ENCODE measurements at places on chromosomes 7 and 10.
A peak's percentile ranks its signal among the peaks of the same experiment; 100 is the strongest.

DNA sequence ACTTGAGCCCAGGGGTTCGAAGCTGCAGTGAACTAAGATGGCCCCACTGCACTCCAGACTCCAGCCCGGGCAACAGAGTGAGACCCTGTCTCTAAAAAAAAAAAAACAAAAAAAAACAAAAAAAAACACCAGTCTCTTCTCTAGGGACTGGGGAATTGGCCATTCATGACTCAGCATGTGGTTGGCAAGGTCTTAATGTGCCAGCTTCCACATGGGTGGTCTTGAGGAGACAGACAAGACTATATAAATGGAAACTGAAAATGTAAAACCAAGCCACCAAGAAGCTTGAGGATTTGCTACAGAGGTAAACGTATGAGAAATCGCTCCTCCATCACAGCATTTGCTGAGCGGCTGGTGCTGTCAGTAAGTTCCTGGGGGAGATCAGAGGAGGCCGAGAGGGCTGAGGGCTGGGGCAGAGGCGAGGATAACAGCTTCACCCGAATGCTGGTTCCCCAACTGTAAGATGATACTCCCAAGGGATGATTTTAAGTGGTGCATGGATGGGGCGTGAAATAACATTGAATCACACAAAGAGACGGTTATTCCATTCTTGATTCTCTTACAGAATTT, 128.7 kb downstream of the C10orf105 start:
- DNase-seq, result no peak

- DNase-seq, result no peak
These were observed 142.2 kb downstream of the PLPP4 start for GRCh38 chr10:120599200-120599724.

GRCh38 chr7:111074748-111075146, 16.2 kb upstream of the LRRN3 start:
- DNase-seq, result no peak

DNA sequence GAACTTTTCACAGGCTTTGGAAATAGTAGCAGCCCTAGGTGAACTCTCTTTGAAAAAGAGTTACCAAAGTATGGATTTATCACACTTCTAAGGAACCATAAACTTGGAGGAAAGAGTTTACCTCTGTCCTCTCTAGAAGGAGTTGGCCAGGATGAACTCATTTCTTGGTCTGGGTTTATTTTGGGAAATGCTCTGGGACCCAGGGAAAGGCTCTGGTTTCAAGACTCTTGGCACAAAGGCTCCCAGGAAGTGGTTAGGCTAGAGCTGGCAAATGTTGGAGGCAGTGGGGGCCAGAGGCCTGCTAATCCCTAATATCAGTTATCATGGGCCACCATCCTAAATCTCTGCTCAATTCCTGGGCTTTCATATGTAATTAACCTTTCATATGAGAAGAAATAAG, 36.3 kb upstream of the CDK6 start:
- DNase-seq, result no peak

DNA sequence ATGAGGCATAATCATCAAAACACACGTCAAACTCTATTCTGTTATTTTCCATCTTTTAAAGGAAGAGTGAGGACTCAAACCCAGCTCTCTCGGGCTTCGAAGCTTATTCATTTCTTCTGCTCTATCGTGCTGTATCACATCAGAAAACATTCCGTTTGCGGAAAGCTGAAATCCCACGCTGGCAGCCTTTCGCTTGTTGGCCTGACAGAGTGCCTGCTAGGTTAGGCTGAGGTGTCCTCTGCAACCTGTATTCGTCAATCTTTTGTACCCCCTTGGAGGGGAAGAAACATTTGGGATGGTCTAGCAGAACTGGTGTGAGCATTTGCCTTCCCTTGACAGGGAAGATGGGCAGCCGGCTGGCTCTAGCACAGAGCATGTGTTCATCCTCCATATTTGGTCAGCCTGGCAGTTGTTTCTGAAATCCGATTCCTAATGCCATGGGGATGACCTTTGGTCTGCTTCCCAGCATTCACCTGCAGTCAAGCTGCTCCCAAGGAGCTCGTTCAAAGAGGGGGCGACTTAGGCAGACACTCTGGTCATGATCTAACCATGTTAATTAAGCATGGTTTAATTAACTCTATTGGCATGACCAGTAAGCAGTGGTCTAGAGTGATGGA, 55.2 kb downstream of the TACC2 start:
- DNase-seq, result no peak

GRCh38 chr7:66845379-66846095, 75.5 kb upstream of the TMEM248 start:
- DNase-seq, result no peak

GRCh38 chr10:58892031-58892531, 284.4 kb upstream of the PHYHIPL start:
- no peak for DNase-seq

DNA sequence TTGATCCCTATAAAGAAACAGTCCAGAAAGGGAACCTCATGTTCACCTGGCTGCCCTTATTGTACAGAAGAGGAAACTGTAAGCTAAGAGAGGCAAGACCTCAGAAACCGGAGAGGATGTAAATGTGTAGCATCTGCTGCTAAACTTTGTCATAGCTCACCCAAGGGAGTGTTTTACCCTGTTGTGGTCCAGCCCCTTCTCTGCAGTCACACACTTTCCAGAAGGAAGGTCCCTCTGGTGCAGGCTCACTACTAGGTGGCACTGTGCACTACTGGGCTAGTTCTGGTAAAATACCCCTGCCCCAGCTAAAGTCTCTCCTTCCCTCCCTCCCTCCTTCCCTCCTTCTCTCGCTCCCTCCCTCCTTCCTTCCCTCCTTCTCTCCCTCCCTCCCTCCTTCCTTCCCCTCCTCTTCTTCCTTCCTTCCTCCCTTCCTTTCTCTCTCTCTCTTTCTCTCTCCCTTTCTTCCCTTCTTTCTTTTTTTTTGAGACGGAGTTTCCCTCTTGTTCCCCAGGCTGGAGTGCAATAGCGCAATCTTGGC, 42.5 kb upstream of the LCOR start:
- peak; percentile 37 for DNase-seq

GRCh38 chr10:66639371-66639770, 286.5 kb upstream of the LRRTM3 start:
- DNase-seq, result peak; percentile 84

DNA sequence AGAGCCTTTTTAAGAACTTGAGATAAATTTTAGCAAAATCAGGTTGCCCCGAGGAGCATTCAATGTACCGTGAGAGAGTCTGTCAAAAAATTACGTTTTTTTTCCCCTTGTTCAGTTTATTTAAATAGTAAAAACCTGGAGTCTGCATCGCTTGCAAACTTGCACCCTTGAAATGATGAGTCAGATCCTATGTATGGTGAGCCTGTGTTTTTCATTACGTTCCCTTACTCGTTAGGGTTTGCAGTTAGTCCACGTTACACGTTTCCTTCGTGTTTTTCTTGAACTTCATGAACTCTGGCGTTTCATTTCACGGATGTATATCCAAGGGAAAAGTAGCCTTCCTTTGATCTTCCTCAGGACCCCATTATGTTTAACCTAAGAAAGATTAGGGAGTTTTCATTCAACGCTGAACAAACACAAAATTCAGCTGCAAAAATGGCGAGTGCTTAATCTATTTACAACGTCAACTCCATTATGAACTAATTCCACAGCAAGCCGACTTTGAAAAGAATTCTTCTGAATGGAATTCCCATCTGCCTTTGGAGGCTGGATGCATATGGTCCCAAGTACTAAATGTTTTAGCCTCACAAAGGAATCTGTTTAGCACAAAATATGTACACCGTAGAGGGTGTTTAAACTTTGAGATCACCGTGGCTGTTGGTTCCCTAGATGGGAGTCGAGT, 182.4 kb downstream of the MYOF start:
- DNase-seq, result peak; percentile 48

DNA sequence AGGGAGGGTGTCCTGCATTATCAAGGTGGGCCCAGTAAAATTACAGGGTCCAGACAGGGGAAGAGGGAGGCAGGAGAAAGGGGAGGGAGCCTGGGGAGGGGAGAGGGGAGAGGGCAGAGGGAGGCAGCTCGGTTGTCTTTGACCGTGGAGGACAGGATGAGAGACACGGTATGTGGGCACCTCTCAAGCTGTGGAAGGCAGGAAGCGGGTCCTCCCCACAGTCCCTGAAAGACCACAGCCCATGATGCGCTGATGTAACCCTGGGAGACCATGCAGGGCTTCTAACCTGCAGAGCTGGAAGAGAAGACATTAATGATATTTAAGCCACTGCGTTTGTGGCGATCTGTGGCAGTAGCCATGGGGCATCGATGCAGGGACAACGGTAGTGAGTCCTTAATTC, 27.2 kb upstream of the MNX1 start:
- no peak for DNase-seq

- DNase-seq, result no peak
These were observed 220.3 kb downstream of the RPS24 start for GRCh38 chr10:78254013-78254412.

- DNase-seq, result peak; percentile 46
These were observed 6.6 kb downstream of the CPA5 start for GRCh38 chr7:130350945-130351790.

DNA sequence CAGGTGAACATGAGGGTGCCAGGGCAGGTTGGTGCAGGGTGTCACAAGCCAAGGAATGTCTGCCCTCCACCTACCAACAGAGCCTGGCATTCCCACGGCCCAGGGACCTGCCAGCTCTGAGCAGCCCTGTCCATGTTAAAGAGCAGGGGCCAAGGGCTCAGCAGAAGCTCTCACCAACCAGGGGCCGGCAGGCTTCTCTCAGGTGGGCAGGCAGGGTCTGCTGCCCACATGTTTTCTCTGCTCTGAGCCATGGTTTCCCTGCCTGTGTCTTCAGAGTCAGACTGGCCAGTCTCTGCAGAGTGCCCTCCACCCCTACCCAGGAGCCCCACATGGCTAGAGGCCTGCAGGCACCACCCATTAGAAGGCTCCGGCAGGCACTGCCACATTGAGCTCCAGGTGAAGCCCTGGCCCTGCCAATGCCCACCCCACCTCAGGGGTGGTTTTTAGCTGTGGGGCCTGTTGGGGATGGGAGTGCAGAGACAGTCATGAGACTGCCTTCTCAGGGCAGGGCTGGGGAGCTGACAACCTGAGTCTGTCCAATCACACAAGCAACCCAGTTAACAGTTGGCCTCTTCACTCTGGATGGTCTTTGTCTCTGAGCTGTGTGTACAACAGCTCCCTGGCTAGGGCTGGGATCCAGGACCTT, 135.9 kb downstream of the ARHGAP22 start:
- no peak for DNase-seq

- DNase-seq, result no peak
These were observed 60.4 kb downstream of the VIPR2 start for GRCh38 chr7:159084069-159084801.

- peak; percentile 57 for DNase-seq
These were observed 51.8 kb upstream of the DNAAF5 start for GRCh38 chr7:674454-675410.

DNA sequence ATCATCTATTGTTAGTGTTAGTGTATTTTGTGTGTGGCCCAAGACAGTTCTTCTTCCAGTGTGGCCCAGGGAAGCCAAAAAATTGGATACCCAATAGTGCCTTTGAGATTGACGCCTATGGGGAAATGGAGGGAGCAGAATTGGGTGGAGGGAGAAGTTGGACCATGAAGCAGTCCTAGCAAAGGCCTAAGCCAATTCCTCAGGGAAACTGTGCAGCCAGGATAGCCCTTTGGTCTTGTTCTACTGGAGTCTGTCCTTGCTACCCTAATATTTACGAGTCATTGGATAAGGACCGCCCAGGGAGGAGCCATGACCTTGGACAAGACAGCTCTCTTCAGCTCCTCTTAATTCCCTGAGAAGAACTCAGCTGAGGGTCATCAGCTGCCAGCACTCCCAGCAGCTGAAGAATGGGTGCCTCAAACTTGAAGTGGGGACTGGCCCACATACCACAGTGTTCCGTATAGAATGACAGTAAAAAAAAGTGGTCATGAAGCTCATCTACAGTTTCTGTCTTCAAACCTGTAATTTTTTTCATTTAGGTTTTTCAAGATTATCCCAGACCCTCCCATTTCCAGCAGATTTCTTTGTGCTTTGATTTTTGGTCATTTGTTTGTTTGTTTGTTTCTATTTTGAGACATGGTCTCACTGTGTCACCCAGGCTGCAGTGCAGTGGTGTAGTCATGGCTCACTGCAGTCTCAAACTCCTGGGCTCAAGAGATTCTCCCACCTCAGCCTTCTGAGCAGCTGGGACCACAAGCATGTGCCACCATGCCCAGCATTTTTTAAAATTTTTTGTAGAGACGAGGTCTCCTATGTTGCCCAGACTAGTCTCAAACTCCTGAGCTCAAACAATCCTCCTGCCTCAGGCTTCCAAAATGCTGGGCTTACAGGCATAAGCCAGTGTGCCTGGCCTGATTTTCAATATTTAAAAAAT, 81.2 kb downstream of the C1GALT1 start:
- no peak for DNase-seq

- peak; percentile 28 for DNase-seq
These were observed 600.4 kb downstream of the KCNMA1 start for GRCh38 chr10:77036993-77037734.

- DNase-seq, result no peak
These were observed 139.4 kb upstream of the AGR3 start for GRCh38 chr7:17021205-17021604.

- DNase-seq, result no peak
These were observed 643.4 kb downstream of the AUTS2 start for GRCh38 chr7:70241536-70242175.

DNA sequence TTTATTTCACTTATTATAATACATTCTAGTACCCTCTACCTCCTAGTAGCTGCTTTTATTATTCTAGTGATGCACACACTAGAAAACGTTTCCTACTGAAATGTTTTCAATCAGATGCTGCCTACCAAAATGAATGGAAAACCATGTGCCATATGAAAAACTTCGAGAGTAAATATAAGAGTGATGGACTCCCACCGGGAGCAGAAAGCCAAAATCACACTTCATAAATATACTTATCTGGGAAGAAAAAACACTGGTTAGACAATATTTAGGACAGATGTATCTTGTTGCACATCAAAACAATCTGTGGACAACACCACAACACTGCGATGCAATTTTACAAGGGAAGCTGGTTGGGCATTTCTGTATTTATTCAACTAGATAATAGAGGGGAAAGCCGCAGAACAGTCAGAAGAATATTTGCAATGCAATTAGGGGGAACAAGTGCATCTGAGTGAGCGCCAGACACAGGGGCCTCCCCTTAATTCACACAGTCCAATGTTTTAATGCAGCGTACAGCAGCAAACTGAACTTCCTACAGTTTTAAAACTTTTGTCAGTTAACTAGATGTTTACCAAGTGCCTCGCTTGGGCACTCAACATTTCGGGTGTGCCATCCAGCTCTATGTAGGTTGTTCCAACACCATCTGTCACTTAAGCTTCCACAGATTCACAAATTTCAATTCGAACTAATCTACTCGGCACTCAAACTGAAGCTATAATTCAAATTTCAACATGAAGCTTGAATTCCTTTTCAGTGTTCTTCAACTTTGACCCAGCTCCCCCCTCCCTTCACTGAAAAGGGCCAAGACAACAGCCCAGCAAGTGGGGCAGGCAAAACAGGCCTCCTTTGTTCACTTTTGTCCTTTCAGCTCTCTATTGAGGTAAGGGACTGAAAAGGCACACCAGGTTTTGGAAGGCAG, 7.4 kb downstream of the NRCAM start:
- DNase-seq, result no peak

- peak; percentile 37 for DNase-seq
These were observed 171.4 kb upstream of the INHBA start for GRCh38 chr7:41874201-41874785.

- DNase-seq, result no peak
These were observed 479.3 kb downstream of the GLRX3 start for GRCh38 chr10:130615457-130615856.

All from amniotic epithelial cell (primary cell).